Right cardiac atrium (tissue), 5 donors: ENCODE measurements at places on chromosomes 2 and 18. TPM values are rescaled to one million over a fixed set of nuclear protein-coding genes. Genes with fewer than 3 reads are reported as not detected.

The MRO gene
- polyA plus RNA-seq = 5.8 TPM

The GPR39 gene
- not detected for polyA plus RNA-seq

The SLC16A14 gene
- 1.6 TPM for polyA plus RNA-seq

The LHCGR gene
- polyA plus RNA-seq = 0.07 TPM

The RPS27A gene
- 986 TPM for polyA plus RNA-seq

The CEP192 gene
- 8.2 TPM for polyA plus RNA-seq
